ENCODE measurements at places on chromosomes 11 and 22. TPM values are rescaled to one million over a fixed set of nuclear protein-coding genes. Genes with fewer than 3 reads are reported as not detected.

DNA sequence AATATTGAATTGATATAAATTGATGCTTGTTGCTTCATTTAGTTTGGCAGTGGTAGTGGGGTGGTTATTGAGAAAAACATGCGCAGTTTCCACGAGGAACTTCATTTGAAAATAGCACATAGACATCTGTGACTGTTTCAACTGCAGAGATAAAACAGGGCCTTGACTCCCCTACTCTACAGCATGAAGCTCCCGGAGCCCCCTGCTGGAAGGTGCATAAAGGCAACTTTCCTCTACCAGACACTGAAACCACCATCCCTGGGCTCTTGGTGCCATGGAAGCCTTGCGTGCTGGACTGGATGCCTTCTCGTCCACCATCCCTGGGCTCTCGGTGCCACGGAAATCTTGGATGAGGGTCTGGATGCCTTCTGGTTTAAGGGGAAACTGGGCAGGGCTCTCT is 195.9 kb downstream of the CSNK2A3 start:
- no peak for DNase-seq

GRCh38 chr11:72864702-72865655 is 50.8 kb downstream of the ATG16L2 start:
- peak; percentile 41 for DNase-seq

GRCh38 chr11:122178795-122179194 is 62.8 kb upstream of the BLID start:
- DNase-seq: no peak

DNA sequence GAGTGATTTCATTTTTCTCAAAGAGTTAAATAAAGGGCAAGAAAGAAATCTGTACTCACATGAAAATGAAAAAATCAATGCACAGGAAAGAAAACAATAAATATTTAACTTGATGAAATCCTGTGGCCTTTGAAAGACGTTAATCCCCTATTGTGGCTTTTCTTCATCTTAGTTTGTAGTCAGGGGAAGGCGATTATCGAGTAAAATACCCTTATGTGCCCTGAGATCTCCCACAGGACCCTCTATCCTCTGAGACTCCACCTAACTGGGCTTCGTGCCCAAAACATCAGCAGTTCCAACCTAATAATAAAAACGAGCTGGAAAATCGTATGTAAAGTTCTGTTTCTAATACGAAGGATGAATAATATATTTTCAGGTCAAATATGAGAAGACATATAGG is 208.2 kb upstream of the ZC3H12C start:
- no peak for DNase-seq

DNA sequence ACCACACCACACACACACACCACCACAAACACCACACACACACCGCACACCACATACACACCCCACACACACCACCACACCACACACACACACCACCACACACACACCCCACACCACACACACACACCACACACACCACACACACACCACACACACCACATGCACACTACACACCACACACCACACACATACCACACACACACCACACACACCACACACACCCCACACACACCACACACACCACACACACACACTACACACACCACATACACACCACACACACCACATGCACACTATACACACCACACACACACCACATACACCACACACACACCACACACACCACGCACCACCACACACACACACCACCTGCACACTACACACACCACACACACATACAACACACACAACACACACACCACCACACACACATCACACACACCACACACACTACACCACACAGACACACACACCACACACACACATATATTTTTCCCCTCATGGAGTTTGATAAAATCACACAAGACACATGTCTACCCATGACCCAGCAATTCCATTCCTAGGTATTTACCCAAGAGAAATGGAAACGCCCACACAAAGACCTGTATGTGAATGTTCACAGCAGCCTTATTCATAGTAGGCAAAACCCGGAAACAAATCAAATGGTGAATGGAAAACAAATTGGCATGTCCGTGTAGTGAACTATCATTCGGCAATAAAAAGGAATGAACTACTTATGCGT is 14.3 kb downstream of the CD5 start:
- DNase-seq: no peak

DNA sequence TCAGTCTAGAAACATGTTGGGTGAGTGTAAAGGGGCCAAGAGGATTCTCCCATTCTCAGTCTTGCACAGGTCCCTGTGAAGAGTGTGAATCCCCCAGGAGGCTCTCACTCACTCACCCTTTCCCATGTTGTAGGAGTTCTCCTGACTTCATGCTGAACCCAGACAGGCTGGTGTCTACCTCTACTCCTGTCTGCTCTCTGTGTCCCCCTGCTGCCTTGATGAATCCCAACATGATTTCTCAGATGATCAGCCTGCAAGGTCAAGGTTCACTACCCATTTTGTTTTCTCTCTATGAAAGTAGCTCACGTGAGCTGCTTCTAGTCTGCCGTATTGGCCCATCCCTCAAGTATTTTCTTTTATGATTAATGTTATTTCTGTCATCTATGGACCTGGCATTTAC is 500.6 kb downstream of the ETS1 start:
- no peak for DNase-seq

- DNase-seq: no peak
Observed at GRCh38 chr11:21564095-21564494, 628.8 kb upstream of the ANO5 start.

GRCh38 chr22:46686221-46687047 is 51.6 kb downstream of the CERK start:
- no peak for DNase-seq

GRCh38 chr22:24473284-24473683 is 21.8 kb upstream of the UPB1 start:
- DNase-seq: no peak

DNA sequence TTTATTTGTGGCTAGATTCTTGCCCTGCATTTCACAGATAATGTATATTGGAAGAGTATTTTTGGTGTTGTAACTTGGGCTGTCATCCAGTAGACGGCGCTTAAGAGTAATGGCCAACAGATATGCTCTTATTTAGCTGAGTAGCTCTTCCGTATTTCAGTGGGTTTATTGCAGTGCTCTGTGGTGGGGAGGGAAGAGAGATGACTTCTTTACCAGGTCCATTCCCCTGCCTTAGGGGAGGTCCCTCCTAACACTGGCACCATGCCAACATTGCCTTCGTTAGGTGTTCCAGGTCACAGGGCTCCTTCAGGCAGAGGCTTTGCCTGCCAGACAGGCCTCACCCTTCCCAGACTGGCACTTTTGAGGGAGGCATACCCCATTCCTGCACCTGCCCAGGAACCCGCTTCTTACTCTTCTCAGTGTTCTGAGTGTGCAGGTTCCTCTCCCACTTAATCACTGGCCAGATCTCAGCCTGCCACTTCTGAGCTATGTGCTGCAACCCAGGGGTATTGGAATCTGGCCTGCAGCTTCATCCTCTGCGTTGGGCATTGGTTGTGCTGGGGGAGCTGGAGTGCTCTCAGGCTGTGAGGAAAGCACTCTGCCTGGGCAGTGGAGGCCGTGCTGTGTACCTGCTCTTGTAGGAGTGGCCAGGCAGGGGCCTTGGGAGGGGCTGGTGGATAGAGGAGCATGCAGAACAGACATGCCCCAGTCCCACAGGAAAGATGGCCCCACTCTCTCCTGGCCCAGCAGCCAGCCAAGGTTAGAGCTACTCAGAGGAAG is 29.4 kb upstream of the SLN start:
- DNase-seq: no peak

GRCh38 chr22:19847345-19847632 is 7.4 kb downstream of the GNB1L start:
- DNase-seq: no peak

DNA sequence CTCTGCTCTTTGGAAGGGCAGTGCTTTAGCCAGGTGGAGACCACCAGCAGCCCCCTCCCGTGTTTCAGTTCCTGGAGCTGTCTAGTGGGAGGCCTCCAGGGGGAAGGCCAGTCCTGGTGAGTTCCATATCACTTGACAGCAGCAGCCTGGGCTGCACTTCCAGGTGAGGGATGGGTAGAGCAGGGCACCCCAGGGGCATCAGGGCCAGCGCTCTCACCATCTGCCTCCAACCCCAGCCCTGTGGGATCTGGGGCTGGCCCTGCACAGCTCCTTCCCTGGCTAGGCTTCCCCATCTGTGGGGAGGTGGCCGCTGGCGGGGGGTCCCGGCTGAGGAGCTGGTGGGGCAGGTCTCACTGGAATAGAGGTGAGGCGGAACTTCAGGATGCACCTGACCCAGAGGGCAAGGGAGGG is 60.5 kb downstream of the MORC2 start:
- no peak for DNase-seq

DNA sequence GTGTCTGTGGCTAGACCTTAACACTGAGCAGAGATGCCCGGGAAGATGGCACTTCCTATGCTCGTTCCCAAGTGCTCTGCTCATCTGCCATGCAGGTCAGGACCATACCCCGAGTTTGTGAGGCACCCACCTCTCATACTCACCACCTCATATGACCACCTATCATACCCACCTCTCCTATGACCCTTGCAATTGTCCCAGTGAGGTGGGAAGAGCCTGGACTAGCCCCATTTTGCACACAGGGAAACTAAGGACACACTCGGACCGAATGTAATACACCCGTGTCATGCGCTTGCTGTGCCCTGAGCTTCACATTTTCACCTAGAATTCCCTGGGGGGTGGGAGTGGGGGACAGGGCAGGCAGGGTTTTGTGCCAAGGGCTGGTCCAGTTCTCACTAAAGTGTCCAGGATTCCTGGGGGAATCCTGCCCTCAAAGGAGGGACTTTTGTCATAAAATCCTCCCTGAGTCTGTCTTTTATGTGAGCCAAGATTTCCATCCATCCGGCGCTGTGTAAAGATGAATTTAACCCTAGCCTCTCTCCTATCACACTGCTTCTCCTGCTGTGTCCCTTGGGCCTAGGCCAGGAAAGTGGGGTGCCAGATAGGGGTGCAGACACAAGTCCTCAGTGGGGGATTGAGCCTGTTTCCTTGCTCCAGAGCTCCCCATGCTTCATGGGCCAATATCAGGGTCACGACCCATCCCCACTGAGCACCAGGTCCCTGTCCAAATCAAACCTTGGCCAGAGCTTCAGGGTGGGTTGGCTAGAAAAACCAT is 20.0 kb downstream of the TPBGL start:
- DNase-seq: no peak

DNA sequence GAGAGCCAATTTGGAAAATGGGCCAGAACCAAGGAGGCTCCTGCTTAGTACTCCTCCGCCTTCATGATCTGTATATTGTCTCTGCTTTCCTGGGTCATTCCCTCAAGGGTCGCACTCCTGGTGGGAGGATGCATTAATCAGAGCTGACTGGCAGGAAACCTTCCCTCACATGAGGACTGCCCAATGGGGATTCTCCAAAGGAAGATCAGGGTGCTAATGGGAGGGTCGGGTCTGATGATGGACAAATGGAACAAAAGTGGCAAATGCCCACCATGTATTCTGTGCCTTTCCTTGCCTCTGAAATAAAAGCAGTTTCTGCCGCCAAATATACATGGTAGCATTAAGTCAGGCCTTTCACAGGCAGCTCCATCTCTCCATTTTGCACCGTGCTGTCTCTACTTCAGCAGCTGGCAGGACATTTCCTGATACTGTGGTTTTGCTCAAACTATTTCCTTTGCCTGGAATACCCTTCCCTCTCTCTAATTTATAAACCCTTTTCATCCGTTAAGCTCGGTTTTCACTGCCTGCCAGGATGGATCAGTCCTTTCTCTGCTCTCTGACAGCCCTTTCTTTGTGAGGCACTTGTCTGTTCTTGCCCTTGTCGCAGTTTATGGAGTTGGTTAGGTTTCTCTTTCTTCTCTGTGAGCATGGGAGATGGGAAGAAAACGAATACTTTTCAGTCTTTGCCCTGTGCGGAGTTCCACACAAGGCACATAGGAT is 13.5 kb downstream of the SREBF2 start:
- no peak for DNase-seq

- DNase-seq: no peak
Observed at GRCh38 chr22:50308986-50309600, 1.6 kb upstream of the PLXNB2 start.

Gene KCNE3
- polyA plus RNA-seq: 0.94 TPM

Gene FHIP1B
- polyA plus RNA-seq: 22.1 TPM

Gene PUS3
- 8.1 TPM for polyA plus RNA-seq

Gene PNPLA3
- 4.8 TPM for polyA plus RNA-seq

Gene SLC6A5
- not detected for polyA plus RNA-seq

Gene POTEH
- polyA plus RNA-seq: not detected

Gene NXPE4
- not detected for polyA plus RNA-seq

Gene VWA5A
- polyA plus RNA-seq: 6.8 TPM

Gene OR8D1
- polyA plus RNA-seq: not detected

Data from BJ (cell line).